ENCODE measurements at places on chromosomes 3 and 15.

DNA sequence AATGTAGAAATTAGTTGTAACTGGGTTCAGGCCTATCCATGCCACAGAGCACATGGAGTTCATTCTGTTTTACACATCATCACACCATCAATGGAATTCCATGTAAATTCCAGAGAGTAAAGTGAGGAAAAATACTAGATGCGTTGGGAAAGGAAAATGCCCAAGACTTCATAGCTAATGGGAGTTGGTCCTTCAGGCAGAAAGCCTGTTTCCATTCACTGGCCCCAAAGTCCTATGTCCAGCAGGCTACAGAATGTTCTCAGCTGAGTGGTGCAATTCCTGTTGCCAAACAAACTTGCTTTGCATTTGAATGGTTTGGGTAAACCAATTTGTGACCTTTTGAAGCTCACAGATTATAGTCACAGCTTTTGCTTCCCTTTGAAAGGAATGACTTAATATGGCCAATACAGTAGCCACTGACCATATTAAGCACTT lies 164.6 kb upstream of the PFN2 start:
- DNase-seq, result no peak

DNA sequence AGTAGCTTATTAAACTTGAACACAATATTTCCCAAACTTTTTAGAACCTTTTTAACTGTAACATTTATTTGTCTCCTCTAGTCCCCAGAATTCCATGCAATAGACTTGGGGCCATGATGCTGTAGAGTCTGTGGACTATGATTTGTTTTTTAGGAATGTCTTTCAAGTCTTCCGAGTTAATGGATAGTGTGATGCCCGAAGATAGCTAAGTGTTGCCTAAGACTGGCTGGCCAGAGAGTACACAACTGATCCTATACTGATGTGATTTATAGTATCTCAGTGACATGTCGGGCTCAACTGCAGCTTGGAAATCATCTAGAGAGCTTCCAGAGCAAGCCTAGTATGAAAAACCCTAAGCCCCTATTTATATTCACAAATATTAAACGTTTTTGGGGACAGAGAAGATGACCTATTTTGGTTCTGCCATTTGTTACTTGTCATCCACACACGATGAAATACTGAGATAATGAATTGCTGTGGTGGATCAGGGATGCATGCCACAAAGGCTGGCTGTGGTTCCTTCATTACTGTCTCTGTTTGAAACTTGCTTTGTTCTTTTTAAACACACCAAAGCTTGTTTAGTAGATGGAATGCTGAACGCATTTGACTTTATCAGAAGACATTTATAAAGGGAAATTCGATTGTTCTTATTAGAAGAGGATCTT lies 507.4 kb downstream of the TAFA4 start:
- DNase-seq, result no peak

DNA sequence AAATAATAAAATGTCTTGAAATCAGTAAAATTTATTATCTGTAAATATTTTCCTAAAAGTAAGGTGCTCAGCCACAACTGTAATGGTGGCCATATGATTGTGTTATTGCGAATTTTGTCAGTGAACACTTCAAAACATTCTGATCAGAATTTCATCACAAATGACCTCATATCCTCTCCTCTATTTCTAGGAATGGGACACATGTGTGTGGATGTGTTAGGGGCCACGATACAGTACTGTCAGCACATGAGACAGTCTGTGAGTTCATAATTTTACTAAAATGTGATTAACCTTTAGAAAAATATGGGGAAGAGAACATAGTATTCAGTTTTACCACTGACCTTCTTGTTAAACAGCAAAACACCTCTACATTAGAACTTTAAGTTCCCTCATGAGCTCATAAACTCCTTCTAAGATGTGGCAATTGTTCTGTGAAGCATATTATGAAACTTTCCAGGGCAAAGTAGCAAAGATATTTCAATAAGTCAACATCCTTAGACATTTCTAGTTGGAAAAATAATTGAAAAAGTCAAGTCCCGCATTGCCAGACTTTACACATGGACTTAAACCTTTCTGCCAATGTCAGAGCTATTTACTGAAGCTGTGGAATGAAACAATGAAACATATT lies 158.2 kb upstream of the ABI3BP start:
- DNase-seq, result no peak

DNA sequence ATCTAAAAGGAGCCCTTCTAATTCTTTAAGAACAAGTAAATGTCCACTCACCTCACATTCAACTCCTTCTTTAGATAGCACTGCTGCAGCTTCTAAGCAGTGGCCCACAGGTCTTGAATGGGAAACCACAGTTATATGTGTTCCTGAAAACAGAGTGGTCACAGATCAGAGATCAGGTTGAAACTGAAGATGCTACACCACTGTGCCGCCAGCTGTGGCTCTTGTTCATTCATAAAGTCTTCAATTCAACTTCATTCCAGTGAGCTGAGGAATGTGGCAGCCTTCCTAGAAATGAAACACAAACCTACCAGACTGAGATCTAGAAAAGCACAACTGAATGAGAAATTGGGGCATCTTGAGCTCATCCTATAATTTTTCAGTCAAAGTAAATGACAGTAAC lies 4.0 kb downstream of the PDHB start:
- no peak for DNase-seq

GRCh38 chr15:65106011-65106590 lies 8.9 kb downstream of the UBAP1L start:
- DNase-seq, result no peak

DNA sequence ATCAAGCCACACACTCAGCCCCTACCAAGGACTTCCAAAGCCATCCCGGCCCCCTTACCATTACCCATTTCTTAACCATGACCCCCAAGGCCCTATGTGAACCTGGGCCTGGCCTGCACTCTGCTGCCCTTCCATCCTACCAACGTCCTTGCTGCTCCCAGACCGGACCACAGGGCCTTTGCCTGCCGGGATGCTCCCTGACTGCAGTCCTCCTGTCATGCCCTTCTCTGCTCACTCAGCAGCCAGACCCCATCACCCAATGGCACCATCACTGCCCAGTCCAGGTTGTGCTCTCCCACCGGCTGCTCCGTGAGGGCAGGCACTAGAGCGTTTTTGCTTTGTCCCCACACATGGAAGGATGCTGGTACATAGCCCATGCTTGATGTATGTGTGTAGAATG lies 73.7 kb downstream of the OCA2 start:
- no peak for DNase-seq

GRCh38 chr3:108124337-108125152 lies 33.7 kb upstream of the CD47 start:
- peak; percentile 46 for DNase-seq

GRCh38 chr15:65207280-65207840 lies 3.9 kb downstream of the CILP start:
- no peak for DNase-seq

- no peak for DNase-seq
These were observed 62.7 kb downstream of the GLDN start for GRCh38 chr15:51403946-51404695.

DNA sequence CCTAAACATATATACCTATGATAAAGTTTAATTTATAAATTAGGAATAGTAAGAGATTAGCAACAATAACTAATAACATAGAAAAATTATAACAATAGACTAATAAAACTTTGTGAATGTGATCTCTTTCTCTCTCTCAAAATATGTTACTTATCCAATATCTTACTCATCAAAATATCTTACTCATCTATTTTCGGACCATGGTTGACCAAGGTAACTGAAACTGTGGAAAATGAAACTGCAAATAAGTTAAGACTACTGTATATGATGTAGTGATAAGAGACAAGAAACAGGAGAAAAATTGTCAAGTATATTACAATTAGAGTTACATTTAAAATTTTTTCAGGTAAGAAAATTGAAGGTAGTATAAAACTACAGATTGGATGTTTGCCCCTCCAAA lies 19.2 kb downstream of the MAP3K13 start:
- no peak for DNase-seq

DNA sequence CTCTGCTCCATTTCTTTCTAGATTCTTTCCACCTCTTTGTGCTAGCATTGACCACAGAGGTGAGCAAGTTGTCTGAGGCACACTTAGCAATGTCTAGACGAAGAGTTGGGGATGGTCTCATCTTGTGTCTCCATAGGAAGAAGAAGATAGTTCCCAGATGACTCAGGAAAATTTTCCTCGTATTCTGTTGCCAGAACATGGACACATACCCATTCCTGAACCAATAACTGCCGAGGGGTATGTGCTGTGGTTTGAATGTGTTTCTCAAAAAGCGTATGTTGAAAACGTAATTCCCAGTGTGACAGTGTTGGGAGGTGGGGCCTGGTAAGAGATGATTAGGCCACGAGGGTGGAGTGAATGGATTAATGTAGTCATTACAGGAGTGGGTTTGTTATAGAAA lies 107.5 kb upstream of the GALNT15 start:
- DNase-seq, result no peak

DNA sequence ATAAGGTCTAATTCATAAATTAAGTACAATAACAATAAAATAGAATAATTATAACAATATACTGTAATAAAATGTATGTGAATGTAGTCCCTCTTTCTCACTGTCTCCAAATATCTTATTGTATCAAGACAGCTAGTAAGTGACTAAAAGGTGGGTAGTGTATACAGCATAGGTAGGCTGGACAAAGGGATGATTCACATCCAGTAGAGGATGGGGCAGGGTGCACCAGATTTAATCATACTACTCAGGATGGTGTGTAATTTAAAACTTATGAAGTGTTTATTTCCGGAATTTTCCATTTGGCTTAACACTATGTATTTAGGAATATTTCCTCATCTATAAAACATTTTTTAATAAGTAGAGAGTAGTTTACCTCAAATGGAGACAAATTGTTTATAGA lies 876.1 kb upstream of the CADM2 start:
- no peak for DNase-seq
